ENCODE measurements at places on chromosomes 13 and 19.

GRCh38 chr19:5397804-5398692 lies 57.2 kb upstream of the ZNRF4 start:
- DNase-seq, result no peak

DNA sequence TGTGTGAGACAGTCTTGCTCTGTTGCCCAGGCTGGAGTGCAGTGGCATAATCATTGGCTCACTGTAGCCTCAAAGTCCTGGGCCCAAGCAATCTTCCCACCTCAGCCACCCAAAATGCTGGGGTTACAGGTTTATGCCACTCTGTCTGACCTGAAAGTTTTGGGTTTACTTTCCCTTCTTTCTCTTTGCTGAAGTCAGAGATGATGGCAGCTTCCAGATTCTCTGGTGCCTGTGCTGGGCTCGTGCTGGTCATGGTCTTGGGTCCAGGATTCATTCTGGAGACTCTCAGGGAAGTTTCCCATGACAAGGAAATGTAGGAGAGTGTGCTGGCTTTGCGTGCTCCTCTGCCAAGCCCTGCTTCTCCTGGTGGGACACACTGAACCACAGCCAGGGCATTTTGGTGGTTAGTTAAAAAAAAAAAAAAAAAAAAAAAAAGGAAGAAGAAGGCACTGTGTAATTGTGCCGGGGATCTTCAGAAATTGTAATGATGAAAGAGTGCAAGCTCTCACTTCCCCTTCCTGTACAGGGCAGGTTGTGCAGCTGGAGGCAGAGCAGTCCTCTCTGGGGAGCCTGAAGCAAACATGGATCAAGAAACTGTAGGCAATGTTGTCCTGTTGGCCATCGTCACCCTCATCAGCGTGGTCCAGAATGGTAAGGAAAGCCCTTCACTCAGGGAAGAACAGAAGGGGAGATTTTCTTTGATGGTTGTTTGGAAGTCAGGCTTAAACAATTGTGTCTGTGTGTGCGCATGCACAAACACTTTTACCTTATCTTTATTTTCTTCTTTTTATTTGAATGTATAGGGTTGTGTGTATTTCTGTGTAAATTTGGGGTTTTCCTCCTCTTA lies at the start of gene ALOX5AP:
Gene ALOX5AP, plus strand, starts transcription at position 519 of the 847 bp plus-strand sequence. Its CDS starts 63 bp downstream, at position 582.
- no peak for DNase-seq

DNA sequence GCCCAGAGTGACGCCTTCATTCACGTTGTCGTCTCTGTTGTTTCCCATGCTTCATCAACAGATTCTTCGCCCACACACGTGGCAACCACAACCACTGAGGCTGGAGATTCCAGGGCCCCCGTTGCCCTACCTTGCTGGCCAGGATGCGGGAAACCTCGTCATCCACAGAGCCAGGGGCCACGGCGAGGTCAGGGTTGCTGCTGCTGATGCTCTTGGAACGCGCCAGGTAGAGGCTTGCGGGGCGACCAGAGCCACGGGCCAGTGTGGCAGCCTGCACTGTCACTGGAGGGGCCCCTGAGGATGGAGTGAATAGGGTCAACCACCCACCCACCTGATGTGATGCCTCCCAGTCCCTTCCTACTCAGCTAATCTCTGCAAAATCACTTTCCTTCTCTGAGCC lies 6.3 kb upstream of the ANGPTL8 start:
- no peak for DNase-seq

GRCh38 chr13:104301171-104301975 lies 1235.2 kb upstream of the SLC10A2 start:
- no peak for DNase-seq

DNA sequence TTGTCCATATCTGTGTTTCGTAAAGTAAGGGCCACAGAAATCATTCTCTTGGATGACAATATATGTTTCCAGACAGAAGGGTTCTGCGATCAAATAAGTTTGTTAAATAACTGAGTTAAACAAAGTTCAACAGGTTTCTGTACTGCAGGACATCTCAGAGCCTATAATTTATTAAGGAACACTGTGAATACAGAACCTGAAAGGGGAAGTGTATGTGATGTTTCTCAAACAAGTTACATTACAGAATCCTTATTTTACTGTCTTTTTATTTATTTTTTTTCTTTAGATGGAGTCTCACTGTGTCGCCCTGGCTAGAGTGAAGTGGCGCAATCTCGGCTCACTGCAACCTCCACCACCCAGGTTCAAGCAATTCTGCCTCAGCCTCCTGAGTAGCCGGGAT lies 55.4 kb upstream of the GTF2F2 start:
- no peak for DNase-seq

- no peak for DNase-seq
Observed at GRCh38 chr19:49261602-49262001, 63.4 kb downstream of the SLC6A16 start.

Data from foreskin keratinocyte (primary cell).